NCI-H2227 treated with DMSO at 0.1 percent for 48 hours (cell line): ENCODE measurements at places on chromosomes 1 and 21.

DNA sequence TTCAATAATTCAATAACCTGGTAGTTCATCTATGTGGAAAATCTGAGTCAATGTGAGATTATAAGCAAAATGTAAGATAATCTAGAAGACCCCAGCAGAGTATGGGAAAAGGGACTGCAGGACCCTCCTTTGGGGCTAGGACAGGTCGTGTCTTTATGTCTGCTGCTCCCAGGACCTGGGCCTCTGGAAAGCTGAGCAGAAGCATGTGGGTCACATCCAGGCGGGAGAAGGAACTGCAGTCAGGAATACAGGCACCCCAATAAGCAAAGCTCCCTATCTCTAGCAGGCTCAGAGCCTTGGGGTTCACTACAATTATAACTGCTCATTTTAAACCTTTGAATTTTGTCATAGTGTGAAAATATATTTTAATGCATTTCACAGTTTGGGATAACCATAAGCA is 73.9 kb upstream of the MCOLN3 start:
- no peak for DNase-seq

- DNase-seq: no peak
Measured at GRCh38 chr1:61606448-61607312, 118.3 kb downstream of the TM2D1 start.

DNA sequence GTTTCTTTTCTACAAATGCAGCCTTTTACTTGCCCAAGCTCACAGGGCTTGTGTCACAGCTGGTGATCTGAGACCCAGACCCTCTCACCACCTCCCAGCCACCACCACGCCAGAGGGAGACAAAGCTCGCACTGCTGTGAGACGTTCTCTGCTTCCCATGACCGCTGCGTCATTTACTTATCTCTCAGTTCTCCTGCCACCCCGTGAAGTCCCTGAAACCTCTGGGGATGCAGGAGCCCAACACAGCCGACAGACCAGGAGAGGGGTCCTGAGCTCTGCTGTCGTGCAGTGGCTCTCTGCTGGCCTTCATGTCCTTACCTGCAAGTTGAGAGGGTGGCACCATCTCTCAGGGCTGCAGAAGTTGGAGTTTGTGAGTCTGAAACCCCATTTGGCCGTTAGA is 77.7 kb downstream of the SLC16A1 start:
- DNase-seq: no peak

DNA sequence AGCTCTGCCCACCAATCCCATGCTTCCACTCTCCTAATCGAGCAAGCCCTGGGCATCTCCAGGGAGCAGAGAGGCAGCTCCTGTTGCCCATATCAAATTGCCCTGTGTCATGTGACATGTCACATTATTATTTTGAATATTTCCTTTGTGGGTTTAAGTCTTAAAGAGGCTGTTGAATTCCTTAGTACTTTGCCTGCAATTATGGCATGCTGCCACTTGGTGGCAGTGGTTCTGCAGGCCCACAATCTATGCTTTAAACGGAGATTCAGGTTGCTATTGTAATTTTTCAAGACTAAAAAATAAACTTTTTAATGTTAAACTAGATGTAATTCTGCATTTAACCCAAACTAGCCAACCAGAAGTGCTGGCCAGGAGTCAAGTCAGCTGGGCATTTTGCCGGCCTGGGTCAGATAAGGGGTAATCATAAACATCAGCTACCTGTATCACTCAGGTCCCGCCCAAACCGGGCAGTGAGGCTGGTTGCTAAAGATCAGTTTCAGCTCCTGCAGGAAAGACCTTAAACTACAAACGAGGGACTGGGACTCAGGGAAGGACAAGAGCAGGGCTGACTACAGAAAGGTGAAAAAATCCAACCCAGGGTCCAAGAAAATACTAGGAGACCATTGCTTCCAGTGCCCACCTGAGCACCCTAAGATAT is 37.3 kb upstream of the ARHGEF16 start:
- DNase-seq: no peak

- peak; percentile 25 for DNase-seq
Measured at GRCh38 chr1:155219592-155220031, 11.1 kb downstream of the MTX1 start.

- no peak for DNase-seq
Measured at GRCh38 chr1:222821239-222821638, 6.4 kb downstream of the DISP1 start.

GRCh38 chr21:44982558-44983250 is 42.9 kb downstream of the SLX9 start:
- no peak for DNase-seq

DNA sequence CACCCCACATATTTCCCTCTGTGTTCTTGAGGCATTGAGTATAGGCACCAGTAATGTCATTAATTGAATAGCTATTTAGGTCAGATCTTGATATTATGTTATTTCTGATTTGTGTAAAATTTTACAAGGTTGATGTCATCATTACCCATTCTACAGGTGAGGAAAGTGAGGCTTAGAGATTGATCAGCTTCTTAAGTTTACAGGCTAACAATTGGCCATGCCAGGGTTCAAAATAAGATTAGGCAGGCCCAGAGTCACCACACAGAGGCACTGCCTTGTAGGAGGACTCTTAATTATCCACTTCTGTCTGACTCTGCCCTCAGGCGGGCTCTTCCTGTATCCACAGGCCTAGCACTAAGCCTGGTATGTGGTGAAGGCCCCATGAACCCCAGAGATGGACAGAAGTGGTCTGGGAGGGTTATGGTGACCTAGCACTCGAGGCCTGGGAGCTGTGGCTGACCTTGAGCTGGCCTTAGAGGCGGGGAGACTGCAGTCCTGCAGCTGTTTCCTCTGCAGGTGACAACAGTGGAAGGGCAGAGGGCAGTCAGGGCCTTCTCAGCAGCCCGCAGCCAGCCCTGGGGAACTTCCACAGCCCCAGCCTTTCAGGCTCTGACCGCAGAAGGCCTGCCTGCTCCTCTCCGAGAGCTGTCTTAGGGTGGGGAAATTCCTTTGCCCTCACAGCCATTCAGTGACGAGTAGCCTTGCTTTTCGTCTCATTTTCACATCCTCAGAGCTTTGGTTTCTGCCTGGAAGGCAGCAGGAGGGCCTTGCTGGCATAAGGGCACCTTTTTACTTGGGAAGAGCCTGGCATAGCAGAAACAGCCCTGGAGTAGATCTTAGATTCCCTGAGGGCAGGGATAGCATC is 12.2 kb downstream of the ZDHHC18 start:
- no peak for DNase-seq

DNA sequence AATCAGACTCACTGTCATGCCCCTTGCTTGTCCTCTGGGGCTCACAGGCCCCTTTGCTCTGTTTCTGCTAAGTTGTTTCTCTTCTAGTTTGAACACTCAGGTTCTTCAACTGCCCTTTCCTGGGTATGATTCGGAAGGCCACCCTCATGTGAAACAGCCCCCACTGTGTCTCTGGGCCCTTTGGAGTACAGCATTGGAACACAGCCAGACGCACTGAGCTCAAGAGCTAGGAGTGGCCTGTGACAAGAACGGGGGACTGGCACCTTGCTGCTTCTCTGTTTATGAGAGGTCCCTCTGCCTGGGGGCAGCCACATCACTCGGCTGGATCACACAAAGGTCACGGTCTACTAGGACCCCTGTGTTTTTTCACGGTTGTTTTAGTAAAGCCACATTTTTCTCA is 114.4 kb upstream of the ZC3H12A start:
- no peak for DNase-seq

DNA sequence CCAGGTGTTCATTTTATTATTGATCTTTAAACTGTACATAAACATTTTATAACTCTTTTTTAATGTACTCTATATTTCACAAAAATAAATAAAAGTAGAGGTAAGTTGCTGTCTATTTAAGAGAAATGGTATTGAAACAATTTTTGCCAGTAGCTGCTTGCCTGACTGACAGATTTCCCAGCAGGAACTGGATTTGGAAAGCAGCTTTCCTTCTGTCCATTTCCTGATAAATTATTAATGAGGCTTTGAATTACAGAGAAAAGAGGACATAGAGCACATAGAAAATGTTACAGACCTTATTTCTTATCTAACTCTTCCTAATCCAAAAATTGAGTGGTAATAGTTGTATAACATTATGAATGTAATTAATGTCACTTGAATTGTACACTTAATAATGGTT is 79.7 kb upstream of the BCL10 start:
- no peak for DNase-seq

DNA sequence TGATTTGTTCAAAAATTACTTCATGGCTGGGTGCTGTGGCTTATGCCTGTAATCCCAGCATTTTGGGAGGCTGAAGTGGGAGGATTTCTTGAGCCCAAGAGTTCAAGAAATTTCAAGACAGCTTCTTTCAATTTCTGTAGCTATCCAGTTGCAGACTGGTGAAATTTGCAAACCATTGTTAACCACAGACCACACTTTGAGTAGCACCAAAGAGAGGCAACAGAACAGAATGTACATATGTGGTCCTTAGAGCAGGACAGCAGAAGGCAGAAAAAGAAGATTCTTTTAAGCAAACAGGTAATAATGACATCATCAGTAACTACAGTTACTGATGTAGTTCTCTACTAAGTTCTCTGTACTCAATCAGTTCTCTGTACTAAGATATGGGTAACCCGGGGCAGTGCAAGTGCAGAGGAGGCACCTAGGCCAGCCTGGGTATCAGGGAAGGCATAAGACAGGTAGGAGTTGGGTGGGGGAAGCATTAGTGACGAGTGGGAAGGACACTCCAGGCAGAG is 5.5 kb upstream of the KLF17 start:
- no peak for DNase-seq

GRCh38 chr1:89705901-89706699 is 73.2 kb downstream of the LRRC8C start:
- no peak for DNase-seq

DNA sequence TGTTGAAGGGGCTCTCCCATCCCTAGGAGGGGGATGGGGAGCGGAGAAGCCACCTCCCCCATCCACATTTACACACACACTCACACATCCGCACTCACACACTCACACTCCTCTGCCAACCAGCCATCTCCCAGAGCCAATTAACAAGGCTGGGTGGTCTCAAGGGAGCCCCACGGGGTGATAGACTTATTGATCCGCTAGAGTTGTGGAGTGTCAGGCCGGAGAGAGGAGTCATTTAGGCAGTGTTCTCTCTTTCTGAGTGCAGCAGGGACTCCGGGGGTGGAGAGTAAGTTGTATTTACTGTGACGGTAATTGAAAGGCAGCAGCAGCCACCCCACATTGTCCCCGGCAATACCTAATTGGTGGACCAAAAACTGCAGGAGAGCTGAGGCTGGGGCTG is 61.6 kb downstream of the KLHDC7A start:
- DNase-seq: peak; percentile 69

DNA sequence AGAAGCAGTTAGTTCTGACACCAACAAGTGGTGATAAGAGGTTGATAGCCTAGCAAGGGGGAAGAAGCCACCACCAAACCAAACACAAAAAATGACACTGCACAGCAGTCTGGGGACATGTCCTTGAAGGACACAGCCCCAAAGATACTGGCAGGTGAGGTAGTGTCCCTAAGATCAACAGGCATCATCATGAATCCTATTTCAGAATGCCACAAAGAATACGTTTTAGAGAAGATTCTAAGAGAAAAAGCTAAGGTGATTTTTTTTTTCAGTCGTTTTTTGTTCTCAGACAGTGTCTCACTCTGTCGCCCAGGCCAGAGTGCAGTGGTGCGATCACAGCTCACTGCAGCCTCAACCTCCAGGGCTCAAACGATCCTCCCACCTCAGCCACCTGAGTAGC is 19.6 kb downstream of the MTHFR start:
- DNase-seq: no peak

DNA sequence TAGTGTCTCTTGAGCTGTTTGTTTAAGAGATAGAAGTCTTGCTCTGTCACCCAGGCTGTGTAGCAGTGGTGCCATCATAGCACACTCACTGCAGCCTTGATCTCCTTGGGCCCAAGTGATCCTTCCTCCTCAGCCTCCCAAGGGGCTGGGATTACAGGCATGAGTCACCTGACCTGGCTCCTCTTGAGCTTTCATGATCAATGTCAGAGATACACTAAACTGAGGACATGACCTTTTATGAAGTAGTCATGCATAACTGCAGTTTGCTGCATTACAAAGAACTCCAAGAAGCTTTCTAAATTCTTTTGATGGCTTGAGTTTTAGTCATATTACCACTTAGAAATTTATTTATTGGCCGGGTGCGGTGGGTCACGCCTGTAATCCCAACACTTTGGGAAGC is 77.7 kb downstream of the CC2D1B start:
- no peak for DNase-seq

- peak; percentile 15 for DNase-seq
Measured at GRCh38 chr21:45724345-45724961, 80.9 kb downstream of the PCBP3 start.

DNA sequence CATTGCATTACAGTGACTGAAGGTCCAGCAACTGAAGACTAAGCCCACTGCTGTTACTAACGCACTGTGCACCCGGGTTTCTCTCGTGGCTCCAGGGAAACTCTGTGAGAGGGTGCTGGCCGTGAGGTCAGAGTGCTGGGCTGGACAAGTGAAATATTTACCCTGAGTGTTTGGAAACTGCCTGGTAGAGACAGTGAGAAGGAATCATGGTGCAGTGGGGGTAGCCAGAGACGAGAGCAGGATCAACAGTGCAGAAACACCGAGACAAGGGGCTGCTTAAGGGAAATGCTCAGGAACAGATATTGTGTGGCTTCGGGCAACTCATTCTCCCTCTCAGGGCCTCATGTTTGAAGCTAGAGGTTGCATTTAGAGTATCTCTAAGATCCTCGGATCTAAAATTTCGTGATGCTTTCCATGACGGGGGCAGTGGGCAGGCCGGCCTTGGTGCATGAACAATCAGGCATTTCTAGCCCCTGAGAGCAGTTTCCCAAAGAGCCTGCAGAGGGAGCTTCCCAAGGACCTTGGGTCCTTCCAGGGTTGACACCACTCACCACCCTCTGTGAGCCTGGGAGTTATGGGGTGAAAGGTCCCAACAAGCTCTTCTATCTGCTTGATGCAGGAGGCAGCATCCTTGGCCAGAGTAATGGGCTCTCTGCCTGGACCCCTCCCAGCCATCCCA is 9.7 kb downstream of the CD2 start:
- no peak for DNase-seq

- peak; percentile 17 for DNase-seq
Measured at GRCh38 chr1:236608930-236609726, 4.8 kb upstream of the HEATR1 start.

- no peak for DNase-seq
Measured at GRCh38 chr21:46637952-46638746, 2.7 kb downstream of the PRMT2 start.
